ENCODE measurements at places on chromosomes 2 and 18.

DNA sequence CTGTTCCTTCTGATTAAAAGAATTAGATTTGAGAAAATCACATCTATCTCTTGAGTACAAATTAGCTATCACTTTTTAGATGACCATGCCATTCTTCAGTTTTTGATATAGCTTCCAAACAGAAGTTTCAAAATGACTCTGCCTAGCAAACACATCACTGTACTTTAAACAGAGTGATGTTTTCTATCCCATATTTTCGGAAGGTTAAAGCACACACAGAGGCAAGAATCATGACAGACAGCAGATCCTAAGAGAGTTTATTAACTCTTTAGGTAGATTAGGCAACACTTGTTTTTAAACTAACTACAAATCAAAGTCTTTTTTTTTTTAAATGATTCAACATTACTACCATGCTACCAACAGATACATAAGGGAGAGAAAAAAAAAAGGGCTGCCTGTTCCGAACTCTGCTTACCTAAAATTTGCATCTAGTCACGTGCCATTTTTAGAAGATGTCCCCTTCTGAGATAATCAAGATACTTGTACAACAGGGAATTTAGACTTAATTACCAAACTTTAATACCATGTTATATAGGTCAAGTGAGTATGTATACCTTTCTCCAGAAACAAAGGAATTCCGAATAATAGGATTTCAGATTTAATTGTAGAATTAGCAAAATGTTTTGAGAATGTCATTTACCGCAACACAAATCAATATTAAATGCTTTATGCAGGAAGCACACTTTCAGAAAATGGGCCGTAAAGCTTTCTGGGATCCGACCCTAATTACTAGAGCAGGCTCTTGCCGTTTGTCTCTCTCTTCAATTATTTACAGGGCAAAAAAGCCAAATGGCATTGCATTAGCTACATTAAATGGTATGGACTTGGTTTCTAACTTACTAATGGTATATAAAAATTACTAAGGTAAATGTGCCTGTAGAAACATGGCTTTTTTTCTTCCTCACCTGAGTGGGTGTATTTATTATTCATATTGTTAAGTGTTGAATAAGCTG, 2.6 kb downstream of the RBMS1 start:
- no peak for DNase-seq

DNA sequence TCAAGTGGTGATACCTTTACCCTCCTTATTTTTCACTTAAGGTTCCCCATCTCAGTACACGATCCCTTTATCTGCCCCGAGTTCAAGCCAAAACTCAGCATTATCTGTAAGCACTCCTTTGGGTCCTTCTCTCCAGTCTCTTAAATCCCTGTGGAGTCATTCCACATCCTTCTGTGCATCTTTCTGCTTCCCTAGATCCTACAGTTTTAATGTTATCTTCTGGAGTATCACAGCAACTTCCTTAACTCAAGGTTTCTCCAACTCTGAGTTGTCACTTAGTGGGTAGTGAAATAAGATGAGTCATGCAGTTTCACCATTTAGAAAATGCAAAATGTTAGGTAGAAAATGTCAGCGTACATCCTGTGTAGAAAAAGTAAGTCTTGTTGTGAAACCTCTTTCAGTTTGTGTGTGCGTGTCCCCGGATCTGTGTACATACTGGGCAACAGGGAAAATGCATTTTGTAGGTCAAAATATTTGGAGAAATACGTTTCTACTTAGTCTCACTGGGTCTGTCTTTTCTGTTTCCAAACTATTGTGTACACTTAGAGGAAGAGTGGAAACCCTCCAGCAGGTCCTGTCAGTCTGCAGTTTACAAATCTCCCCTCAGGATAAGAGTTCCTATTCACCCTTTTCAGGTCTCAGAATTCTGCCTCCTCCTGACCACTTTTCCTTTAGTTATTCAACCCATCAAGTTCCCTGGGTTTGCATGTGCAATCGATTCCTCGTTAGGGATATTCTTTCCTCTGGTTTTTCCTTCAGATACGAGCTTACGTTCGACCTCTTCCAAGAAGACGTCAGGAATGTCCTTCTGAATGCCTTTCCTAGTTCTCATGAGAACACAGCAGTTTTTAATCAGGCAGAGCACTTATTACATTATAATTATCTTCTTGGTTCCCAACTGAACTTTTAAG, 154.8 kb downstream of the TGIF1 start:
- DNase-seq = peak; percentile 92

- no peak for DNase-seq
Measured at GRCh38 chr2:240790370-240791220, 29.4 kb downstream of the KIF1A start.

DNA sequence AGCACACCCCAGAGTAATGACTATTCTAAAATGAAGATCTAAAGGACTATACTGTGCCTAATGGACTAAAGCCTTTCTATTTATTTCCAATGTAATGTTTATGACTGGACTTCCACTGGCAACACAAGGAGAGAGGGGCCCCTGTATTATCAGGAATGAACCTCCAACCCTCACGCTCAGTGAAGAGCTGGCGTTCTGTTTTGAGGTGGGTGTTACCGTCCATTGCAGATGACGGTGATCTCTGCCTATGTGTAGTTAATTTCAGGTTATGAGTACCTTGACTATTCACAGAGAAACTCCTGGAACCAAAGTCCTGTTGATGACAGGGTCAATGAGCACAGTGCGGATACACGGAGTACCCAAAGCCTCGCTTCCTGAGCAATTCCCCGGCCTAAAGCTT, 85.4 kb downstream of the MEP1B start:
- DNase-seq = no peak

- no peak for DNase-seq
Measured at GRCh38 chr2:42256505-42256904, 87.4 kb downstream of the EML4 start.

DNA sequence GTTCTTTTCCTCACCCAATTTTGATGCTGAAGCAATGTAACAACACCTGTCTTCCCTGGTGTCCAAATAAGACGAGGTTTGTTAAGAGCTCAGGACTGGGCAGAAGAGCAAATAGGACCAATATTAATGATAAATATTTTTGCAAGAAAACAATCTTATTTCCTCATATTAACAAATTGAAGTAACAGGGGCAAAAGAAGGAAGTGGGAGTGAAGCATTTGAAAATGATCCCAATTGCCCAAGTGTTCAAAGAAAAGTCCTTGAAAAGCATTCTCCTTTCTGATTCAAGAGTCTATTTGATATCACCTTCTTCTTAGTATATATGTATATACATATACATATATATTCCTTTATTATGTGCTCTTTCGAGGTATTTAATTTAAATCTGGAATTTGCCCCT, 418.8 kb downstream of the ARHGAP15 start:
- DNase-seq = no peak

- no peak for DNase-seq
Measured at GRCh38 chr18:55395799-55396198, 192.2 kb downstream of the TCF4 start.

DNA sequence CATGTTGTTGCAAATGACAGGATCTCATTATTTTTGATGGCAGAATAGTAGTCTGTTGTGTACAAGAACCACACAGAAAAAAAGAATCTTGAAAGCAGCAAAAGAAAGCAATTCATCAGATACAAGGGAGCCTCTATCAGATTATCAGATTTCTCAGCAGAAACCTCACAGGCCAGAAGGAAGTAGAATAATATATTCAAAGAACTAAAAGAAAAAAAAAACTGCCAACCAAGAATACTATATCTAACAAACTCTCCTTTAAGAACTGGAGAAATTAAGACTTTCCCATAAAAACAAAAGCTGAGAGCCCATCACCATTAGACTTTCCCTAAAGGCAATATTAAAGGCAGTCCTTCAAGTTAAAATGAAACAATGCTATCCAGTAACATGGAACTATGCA, 15.4 kb downstream of the SULT1C4 start:
- DNase-seq = no peak

GRCh38 chr2:47112665-47113435, 42.3 kb downstream of the STPG4 start:
- peak; percentile 34 for DNase-seq

DNA sequence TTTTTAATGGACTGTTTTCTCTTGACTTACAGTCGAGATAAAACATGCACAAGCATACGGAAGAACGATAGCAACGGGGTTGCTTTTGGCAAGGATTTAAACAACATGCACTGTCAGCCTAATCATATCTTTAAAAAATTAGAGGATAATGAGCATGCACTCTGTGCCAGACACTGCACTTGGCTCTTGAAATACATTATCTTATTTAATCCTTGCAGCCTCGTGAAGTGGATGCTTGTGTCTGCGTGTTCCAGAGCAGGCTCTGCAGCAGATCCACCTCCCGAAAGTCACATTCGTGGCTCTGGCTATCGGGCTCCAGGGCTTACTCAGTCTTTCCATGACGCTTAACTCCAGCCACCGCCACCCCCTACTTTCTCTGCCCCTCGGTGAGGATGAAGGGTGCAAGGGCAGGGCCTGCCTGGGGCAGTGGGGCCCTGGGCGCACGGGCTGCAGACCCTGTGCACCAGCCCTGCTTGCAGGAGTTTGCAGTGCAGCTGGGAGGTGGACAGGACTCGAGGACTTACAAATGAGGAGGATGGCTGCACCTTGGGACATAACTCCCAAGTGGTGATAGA, 61.7 kb downstream of the ACKR3 start:
- no peak for DNase-seq

- no peak for DNase-seq
Measured at GRCh38 chr18:30960661-30961060, 81.9 kb downstream of the DSC3 start.

GRCh38 chr2:230785346-230785745, 72.7 kb downstream of the CAB39 start:
- DNase-seq = no peak

GRCh38 chr2:3105814-3106569, 271.6 kb downstream of the EIPR1 start:
- DNase-seq = no peak

DNA sequence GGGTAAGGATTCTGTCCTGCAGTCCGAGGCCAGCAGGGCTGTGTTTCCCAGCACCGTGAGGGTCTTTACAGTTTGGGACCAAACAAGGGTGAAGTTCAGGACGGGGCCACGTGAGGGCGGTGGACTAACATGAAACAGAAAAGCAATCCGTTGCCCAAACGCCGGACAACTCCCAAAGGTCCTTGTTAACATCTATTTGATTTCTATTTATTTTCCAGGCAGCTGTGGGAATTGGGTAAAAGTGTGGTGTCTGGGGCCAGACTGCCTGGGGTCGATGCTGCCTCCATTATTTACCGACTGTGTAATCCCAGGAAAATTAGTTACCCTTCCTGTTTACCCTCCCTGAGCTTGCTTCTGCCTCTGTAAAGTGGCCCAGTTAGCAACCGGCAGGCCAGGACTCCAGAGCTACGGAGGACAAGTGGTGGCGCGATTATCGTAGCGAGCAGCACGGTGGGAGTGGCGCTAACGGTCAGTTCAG, 66.3 kb upstream of the TCF7L1 start:
- DNase-seq = peak; percentile 73

DNA sequence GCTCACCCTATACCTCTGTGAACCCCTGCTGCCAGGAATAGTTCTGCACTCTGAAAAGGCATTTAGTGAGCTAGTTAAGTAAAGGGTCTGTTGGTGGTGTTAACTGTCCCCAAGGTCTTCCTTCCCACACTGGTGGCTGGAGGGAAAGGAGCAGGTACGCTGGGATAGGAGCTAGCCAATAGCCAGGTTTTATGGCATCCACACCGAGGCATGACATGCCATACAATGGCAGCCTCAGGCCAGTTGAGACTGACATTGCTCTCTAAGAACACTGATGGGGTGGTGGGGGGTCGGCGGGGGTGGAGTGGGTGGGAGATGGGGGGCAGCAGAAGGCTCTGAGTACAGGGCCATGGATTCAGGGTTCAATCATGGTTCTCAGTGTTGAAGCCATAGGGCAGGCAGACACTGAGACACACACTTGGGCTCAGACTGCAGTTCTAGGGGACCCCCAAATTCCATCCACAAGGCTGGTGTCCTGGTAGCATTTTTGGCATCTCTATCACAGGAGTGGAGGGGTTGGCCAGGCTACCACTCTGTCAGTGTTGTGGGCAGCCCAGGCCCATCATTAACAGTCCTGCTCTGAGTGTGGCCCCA, 136.0 kb downstream of the CTIF start:
- no peak for DNase-seq

GRCh38 chr2:178111743-178112142, 494 bp upstream of the RBM45 start:
- DNase-seq = no peak

GRCh38 chr2:205477016-205477705, 205.1 kb upstream of the NRP2 start:
- DNase-seq = peak; percentile 30

DNA sequence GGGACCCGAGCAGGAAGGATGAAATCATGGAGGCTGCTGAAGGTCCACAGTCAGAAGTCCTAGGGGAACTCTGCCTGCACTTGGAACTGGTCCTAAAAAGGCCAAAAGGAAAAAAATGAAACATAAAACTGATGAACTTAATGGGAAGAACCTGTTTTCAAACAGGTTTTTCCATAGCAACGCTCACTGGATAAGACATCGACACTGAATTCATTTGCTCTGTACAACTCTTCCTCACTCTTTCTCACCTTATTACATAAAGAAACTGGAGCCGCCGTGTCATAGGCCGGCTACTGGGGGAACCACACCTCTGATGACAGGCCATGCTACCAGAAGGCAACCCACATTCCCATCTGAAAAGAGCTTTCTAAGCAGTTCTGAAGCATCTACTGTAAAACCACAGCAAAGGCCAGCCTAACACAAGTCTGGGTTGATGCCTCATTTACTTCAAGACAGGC, 83.6 kb downstream of the FARSB start:
- no peak for DNase-seq

DNA sequence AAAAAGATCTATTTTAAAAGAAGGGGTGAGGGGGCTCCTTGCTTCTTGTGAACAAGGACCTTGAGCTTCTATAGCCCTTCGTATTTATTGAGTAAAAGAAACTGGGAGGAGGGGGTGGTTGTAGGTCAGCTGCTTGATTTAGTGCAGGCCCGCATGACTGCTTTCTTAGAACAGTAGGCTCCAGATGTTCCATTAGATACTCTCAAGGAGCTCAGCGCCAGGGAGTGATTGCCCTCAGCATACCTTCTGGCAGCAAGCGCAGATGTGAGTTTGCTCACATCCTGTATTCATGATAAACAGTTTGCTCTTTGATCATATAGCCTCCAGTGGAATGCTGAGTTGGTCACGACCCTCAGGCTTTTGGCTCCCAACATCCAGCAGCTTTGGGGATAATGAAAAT, 108.9 kb upstream of the XPO1 start:
- no peak for DNase-seq

Measured in fibroblast of skin of back (primary cell).